ENCODE measurements at places on chromosomes 11 and 22. TPM values are rescaled to one million over a fixed set of nuclear protein-coding genes. Genes with fewer than 3 reads are reported as not detected.
A peak's percentile ranks its signal among the peaks of the same experiment; 100 is the strongest.

DNA sequence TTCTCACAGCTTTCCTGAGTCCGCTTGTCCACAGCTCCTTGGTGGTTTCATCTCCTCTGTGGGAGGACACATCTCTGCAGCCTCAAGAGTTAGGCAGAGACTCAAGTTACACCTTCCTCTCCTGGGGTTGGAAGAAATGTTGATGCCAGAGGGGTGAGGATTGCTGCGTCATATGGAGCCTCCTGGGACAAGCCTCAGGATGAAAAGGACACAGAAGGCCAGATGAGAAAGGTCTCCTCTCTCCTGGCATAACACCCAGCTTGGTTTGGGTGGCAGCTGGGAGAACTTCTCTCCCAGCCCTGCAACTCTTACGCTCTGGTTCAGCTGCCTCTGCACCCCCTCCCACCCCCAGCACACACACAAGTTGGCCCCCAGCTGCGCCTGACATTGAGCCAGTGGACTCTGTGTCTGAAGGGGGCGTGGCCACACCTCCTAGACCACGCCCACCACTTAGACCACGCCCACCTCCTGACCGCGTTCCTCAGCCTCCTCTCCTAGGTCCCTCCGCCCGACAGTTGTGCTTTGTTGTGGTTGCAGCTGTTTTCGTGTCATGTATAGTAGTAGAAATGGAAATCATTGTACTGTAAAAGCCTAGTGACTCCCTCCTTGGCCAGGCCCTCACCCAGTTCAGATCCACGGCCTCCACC is 11.7 kb downstream of the RASD2 start:
- DNase-seq = peak; percentile 94

GRCh38 chr11:79139900-79140299 is 300.9 kb downstream of the TENM4 start:
- no peak for DNase-seq

DNA sequence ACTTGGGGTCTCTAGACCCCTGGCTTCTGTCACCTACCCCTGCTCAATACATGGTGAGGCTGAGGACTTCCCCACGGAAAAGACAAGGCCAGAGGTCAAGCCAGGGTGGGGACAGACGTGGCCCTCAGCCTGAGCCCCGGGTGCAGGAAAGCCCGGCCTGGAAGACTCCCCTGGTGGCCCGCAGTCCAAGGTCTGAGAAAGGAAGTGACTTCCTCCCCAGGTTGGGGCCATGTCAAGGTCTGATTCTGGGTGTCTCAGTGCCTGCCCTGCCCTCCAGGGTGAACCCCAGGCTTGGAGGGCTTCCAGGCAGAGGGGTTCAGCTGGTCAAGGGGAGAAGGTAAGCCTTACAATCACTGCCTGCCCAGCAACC is 3.9 kb downstream of the CTSD start:
- no peak for DNase-seq

DNA sequence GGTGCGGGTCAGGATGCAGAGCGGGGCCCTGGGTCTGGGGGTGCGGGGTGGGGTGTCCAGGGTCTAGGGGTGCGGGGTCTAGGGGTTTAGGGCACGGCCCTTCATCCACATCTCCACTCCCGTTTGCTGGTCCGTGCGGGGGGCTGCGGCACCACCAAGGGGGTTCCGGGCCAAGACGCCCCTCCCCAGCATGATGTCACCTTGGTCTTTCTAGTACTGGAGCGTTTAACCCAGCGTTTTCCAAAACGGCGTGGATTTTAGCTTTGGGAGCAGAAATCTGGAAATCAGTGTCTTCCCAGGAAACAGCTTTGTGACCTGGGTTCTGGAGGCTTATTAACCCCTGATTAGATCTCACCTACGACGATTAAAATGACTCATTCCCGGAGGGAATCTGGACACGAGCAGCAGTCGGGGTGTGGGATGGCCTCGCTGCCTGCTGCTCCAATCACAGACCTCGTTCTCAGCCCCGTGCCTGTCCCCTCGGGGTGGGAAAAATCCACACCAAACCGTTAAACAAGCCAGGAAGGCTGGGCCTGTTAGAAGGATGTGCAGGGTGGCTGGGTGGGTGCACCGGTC is 759 bp downstream of the AP2A2 start:
- DNase-seq = no peak

- no peak for DNase-seq
Measured at GRCh38 chr22:25942856-25943411, 200.9 kb downstream of the MYO18B start.

GRCh38 chr11:69044111-69045013 is 4.4 kb upstream of the TPCN2 start:
- peak; percentile 58 for DNase-seq

DNA sequence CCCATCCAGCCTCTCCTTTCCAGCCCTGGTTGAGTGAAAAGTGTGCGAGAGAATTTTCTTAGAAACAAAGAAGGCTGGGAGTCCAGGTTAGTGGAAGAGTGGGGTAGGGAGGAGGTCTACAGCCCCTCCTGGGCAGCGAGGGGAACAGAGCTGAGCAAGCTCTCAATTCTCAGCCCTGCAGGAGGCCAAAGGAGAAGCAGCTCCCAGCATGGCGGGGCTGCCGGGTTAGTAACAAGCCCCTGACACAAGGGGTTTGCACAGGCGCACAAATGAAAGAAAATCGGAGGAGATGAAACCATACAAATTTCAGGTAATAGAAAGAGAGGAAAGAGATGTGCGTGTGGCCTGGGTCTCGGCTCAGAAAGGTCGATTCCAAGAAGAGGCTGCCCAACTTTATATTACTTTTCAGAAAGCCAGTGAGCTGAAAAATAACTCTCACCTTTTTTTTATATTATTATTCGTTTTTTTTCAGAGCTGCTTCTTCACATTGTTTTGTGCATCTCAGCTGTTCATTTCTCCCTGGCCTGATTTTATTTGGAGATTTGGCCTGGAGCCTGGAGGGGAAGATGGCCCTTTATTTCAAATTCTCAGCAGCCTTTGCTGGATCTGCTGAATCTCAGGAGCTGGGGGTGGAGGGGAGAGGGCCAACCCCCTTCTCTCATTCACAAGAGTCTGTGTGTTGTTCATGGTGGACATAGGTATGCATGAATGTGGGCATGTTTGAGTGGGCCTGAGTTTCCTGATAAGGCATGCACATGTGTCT is 583.2 kb downstream of the BUD13 start:
- no peak for DNase-seq

DNA sequence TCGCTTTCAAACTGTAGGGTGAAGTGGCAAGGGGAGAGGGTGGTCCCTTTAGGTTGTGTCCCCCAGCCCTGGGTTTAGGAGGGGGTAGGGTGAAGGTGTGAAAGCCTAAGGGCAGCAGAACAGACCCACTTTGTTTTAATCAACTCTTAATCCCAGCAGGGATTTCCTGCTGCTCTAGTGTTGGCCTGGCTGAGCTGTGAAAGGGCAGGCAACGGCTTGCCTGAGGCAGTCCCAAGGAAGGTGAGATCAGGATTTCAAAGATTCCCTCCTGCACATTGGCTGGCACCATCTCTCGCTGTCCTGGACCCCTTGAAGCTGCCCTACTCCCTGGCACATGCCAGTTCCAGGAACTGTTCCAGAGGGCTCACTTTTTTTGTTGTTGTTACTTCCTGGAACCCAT is 221.3 kb downstream of the INSC start:
- no peak for DNase-seq

DNA sequence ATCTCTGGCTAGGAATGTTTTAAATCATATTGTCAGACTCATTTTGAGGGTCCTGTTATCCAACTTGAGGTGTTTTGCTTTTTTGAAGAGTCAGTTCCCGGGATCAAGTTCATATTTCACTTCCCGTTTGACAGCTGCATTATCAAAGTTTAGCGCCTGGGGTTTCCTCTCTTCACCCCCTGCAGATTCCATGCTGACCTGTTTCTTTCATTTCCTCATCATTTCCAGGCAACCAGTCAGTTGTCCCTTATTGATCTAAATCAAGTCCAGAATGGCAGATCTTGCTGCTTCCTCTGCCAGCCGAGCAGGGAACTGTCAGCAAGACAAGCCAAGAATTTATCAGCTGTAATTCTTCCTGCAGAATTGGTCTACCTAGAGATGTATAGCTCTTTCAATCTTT is 197.6 kb upstream of the SYN3 start:
- peak; percentile 62 for DNase-seq

DNA sequence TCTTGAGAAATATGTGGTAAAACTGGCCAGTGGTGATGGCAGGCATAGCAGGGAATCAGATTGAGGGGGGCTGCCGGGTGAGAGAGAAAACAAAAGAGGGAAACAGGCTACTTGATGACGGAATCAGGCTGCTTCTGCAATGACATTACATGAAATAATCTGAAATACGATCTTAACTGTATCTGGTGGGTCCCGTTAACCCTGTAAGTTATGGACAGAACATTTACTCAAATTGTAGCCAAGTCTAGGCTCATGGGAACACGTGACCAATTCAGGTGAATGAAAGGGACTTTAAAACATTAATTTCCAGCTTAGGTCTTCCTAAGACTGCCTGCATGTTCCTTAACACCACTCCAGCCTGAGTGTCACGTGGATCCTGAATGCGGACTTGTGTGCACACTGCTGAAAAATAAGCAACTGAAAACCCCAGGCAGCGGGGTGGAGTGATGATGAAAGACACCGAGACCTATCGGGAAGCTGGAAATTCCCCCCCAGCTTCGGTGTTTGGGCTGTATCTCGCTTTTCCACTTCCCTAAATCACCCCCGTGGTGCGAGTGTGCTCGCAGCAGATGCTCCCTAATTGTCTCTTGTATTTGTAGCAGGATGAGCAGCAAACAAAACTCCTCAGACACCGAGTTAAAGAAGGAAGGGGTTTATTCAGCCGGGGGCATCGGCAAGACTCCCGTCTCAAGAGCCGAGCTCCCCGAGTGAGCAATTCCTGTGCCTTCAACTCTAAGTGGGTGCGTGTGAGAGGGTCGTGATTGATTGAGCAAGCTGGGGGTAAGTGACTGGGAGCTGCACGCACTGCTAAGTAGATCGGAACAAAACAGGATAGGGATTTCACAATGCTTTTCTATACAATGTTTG is 145.0 kb upstream of the GRK3 start:
- DNase-seq = peak; percentile 9

DNA sequence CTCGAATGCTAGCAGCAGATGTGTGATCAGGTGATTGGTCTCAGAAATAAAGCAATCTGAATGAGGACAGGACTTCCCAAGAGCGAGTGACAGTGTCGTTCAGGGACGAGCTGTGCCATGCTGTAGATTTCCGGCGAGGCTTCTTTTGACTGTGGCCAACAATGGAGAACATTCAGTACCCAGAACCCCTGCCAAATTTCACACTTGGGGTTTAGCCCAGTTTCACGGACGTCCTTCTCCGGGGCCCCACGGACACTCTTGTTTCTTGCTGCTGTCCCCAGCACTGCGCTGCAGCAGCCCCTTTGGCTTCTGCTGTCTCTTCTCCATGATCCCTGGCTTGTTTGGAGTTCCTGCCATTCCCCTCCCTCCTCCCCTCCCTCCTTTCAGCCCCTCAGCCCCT is 115.1 kb upstream of the GRAMD1B start:
- no peak for DNase-seq

DNA sequence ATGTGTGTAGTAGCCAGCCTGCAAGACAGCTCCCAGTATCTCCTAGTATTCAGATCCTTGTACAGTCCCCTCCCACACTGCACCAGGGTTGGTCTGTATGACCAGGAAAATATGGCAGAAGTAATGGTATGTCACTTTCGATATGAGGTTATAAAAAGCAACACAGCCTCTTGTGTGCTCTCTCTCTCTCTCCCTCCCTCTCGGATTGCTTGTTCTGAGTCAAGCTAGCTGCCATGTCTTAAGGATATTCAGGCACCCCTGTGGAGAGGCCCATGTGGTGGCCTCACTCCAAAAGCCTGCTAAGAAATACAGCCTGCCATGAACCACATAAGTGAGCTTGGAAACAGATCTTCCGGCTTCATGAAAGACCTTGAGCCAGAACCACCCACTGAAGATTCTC is 25.4 kb downstream of the FXYD6 start:
- no peak for DNase-seq

GRCh38 chr11:35005141-35005780 is 88.8 kb downstream of the PDHX start:
- no peak for DNase-seq

- DNase-seq = no peak
Measured at GRCh38 chr22:38176170-38176741, 5.4 kb downstream of the PLA2G6 start.

DNA sequence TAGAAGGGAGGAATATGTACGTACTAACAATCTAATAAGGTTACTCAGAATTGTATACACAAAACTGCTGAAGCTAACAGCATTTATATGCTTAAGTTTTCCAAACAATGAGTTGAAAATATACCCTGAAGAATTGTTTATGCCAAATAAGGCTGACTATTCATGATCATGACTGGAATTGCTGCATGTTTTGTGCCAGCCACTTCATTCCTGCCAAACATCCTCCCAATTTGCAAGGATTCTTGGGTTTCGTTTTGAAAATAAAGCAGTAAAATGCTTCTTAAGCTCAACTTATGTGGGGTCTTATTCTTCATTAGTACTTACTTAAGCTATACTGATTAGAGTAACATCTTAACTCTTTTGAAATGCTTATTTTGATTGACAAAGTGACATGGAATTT is 149.0 kb downstream of the SPON1 start:
- DNase-seq = no peak

DNA sequence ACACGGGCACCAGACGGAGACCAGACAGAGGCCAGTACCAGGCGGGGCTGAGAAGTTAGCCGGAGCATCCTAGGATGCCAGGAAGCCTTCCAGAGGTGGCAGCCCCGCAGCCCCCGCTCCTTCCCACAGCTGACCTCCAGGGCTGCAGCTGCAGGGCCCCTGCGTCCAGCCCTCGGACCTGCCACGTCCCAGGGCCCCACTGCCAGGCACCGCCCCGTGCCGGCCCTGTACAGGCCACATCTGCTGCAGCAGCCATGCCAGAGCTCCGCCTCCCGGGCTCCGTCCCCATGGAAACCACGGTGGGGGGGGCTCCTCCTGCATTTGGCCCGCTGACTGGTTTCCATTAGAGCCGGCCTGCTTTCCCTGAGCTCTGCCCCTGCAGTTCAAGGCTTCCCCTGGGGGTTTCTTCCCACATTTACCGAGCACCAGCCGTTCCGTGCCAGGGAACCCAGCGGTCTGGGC is 62.5 kb upstream of the PPARA start:
- DNase-seq = no peak

DNA sequence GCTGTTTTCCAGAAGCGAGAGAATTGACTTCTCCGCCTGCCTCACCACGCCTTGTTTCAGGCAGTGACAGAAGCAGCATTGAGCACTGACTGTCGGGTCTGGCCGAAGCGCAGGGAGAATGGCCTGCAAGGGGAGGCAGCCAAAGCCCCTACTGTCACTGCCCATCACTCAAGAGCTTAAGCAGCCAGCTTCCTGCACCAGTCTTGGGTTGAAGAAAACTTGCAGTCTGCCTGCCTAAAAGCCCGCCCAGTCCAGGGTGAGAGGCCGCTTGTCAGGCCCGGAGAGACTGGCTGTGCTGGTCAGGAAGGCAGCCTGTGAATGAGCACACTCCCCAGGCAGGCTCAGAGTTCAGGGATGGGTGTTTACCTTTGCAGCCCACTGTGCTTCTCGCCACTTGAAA is 108.3 kb downstream of the PKNOX2 start:
- no peak for DNase-seq

- peak; percentile 86 for DNase-seq
Measured at GRCh38 chr22:22954656-22955055, 67.0 kb downstream of the IGLL5 start.

CD6 gene
- total RNA-seq = not detected

HBB gene
- not detected for total RNA-seq

SAA1 gene
- not detected for total RNA-seq

APOL1 gene
- total RNA-seq = 0.42 TPM

SMC1B gene
- total RNA-seq = 0.08 TPM

PGA4 gene
- total RNA-seq = not detected

All from OCI-LY7 (cell line).